Keratinocyte (primary cell): ENCODE measurements at places on chromosomes 16 and 17. TPM values are rescaled to one million over a fixed set of nuclear protein-coding genes. Genes with fewer than 3 reads are reported as not detected.

GRCh38 chr17:48755356-48755755 is 26.8 kb upstream of the HOXB13 start:
- no peak overlapping the region for H3K27ac ChIP-seq
- H3K36me3 ChIP-seq: no peaks in the 10 kb centered on the region
- H3K27me3 ChIP-seq: peaks cover 71% of the 10 kb centered on the region
- no peak for DNase-seq
- no peaks in the 10 kb centered on the region for H3K4me1 ChIP-seq

- H3K4me3 ChIP-seq: no peak overlapping the region
- H3K4me1 ChIP-seq: no peaks in the 10 kb centered on the region
- no peak overlapping the region for H3K27ac ChIP-seq
Measured at GRCh38 chr17:1031711-1032110, 34.8 kb downstream of the TIMM22 start.

The ZNF598 gene
- 18.0 to 35.5 TPM (median 24.0 TPM) in 3 replicates for polyA plus RNA-seq

The PPY gene
- polyA plus RNA-seq: not detected in 3 replicates

The CYGB gene
- polyA plus RNA-seq: 10.3 to 26.1 TPM (median 15.3 TPM) in 3 replicates
